ENCODE measurements at places on chromosomes 12 and 14.
A peak's percentile ranks its signal among the peaks of the same experiment; 100 is the strongest.

- DNase-seq = no peak
Measured at GRCh38 chr14:73242357-73242901, 5.1 kb downstream of the PAPLN start.

DNA sequence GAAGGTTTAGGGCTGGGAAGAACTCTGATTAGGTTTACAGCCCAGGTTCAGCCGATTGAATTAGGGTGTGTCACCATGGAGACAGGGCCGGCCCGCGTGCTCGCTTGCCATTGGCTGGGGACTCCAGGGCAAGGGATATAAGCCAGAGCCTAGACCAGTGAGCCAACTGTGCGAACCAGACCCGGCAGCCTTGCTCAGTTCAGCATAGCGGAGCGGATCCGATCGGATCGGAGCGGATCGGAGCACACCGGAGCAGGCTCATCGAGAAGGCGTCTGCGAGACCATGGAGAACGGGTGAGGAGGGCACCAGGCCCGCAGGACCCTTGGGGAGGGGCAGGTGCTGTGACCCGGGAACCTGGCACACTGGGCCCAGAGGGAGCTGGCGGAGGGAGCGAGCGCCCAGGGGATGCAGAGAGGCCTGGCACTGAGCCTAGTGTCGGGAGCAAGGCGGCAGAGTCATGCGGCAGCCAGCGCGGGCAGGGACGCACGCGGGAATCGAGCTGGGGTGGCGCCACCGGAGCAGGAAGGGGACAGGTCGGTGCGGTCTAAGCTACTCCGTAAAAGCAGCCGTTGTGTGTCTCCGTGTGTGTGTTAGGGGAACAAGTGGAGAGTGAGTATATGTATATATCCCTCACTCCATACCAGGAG lies at the start of gene PNP:
Gene PNP (plus strand): TSS at position 165 of the 648 bp plus-strand sequence. CDS start 119 bp downstream, at position 284.
- peak; percentile 76 for DNase-seq

DNA sequence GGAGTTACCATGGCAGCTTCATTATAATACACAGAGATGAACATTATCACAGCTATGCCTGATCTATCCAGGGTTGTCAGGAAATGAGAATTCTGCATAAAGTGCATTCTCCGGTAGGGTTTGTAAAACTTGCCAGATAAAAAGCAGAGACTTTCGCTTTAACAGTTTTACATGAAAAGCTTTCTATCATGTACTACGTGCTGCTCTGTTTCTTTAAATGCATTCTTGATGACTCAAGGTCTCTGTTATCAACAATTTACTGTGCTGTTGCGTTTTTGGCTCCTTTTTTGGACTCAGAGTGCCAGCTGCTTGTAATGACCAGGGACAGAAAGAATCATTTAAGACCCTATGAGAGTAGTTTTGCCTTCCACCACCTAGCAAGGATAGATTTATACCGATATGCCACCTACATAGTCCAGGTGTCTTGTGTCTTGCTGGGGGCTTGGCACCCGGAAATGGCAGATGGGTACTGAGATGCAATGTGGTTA lies 371.2 kb downstream of the BTG1 start:
- DNase-seq = no peak

DNA sequence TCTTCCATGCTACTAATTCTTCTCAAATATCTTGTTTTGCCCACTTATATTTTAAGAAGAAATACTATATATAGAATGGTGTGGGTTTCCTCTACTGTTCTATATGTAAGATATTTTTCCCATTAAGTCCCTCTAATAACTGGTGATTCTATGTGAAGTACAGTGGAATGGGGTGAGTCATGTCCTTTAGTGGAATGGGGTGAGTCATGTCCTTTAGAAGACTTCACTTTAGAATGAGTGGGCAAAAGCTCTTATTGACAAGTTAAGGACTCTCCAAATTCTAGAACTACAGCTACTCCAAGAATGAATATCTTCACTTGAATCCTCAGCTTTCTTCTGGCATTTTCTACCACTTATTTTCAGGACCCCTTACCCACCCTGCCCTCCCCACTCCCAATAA lies 349.9 kb downstream of the ETNK1 start:
- no peak for DNase-seq

- no peak for DNase-seq
Measured at GRCh38 chr12:2334271-2334670, 281.5 kb downstream of the CACNA1C start.

- no peak for DNase-seq
Measured at GRCh38 chr12:103645202-103645601, 58.1 kb downstream of the STAB2 start.
